ENCODE measurements at places on chromosomes 7 and 10.

DNA sequence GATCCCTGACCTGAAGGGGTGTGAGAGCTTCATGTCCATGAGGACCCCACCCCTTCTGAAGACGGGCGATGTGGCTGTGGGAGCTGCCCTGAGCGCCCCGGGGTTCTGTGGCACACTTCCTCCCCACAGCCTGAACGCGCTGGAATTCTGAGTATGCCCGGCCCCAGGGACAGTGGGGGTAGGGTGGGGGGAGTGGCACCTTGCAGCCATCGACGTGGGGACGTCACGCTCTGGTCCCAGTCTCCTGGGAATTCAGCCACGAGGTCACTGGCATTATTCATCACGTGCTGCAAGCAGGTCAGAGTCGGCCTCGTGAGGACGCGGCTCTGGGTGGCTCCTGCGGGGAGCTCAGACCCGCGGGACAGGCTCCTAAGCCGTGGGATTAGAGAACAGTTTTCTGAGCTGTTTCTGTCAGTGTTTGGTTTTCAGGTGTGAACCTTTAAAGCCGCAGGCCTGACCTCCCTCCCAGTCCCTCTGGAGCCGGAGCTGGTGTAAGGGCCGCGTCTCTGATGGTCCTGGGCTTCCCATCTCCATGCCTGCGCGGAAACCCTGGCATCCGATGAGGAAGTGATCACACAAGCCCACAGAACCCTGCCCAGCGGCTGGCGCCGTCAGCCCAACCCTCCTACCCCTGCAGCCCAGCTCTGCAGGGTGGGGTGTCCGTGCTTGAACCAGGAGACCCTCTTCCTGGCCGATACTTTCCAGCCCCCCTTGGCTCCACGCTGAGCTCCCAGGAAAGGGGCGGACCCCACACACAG lies 16.1 kb downstream of the GPR146 start:
- peaks cover 14% of the 10 kb centered on the region for H3K36me3 ChIP-seq
- H3K27ac ChIP-seq = peak overlapping the region; percentile 61
- H3K4me1 ChIP-seq = peaks cover 10% of the 10 kb centered on the region
- H3K27me3 ChIP-seq = peaks cover 38% of the 10 kb centered on the region
- DNase-seq = no peak

- no peak overlapping the region for H3K4me3 ChIP-seq
- no peaks in the 10 kb centered on the region for H3K36me3 ChIP-seq
- no peaks in the 10 kb centered on the region for H3K27me3 ChIP-seq
- no peak overlapping the region for H3K27ac ChIP-seq
Observed at GRCh38 chr10:57102236-57102635, 741.2 kb upstream of the ZWINT start.

- no peaks in the 10 kb centered on the region for H3K27me3 ChIP-seq
- DNase-seq = no peak
- no peak overlapping the region for H3K4me3 ChIP-seq
- H3K4me1 ChIP-seq = peaks cover 47% of the 10 kb centered on the region
- no peak overlapping the region for H3K27ac ChIP-seq
Observed at GRCh38 chr10:71368643-71369042, 28.1 kb upstream of the CDH23 start.

DNA sequence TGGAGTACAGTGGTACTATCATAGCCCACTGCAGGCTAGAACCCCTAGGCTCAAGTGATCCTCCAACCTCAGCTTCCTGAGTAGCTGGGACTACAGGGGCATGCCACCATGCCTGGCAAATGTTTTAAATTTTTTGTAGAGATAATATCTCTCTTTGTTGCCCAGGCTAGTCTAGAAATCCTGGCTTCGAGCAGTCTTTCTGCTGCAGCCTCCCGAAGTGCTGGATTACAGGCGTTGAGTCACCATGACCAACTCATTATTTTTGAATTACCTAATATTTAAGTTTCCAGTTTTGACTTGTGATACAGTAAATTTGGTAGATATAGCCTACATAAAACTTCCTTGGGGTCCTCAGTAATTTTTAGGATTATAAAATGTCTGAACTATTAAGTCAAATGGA lies 74.1 kb downstream of the RUNDC3B start:
- H3K4me1 ChIP-seq = no peaks in the 10 kb centered on the region
- DNase-seq = no peak
- H3K36me3 ChIP-seq = no peaks in the 10 kb centered on the region
- H3K4me3 ChIP-seq = no peak overlapping the region
- no peaks in the 10 kb centered on the region for H3K27me3 ChIP-seq
- H3K27ac ChIP-seq = no peak overlapping the region

- H3K36me3 ChIP-seq = peaks cover 24% of the 10 kb centered on the region
- H3K27ac ChIP-seq = peak overlapping the region; percentile 63
- no peaks in the 10 kb centered on the region for H3K27me3 ChIP-seq
- no peak for DNase-seq
- H3K4me3 ChIP-seq = no peak overlapping the region
Observed at GRCh38 chr10:73917566-73918305, 6.8 kb downstream of the PLAU start.

Measured in left lung (tissue), 14 donors.